ENCODE measurements at places on chromosomes 13 and 19. TPM values are rescaled to one million over a fixed set of nuclear protein-coding genes. Genes with fewer than 3 reads are reported as not detected.

GRCh38 chr13:88729605-88730004 lies 1058.4 kb downstream of the SLITRK5 start:
- no peak for DNase-seq

- no peak for DNase-seq
Observed at GRCh38 chr13:79621449-79621848, 140.5 kb downstream of the NDFIP2 start.

- DNase-seq, result no peak
Observed at GRCh38 chr13:98446234-98446621, 130.7 kb downstream of the STK24 start.

DNA sequence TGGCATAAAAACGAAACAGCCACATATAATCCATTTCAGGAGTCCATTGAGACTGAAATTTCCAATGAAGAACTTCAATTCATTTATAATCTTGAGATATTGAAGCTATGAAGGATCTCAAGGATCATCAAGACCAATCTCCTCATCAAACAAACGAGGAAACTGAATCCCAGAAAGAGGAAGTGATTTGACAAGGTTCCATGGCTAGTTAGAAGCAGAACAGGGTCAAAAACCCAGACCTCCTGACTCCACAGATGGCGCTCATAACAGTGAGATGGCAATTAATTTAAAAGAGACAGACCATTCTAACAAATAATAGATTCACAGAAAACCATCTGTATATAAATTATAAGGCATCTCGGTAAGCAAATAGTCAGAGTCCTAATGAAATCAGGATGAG lies 229.7 kb downstream of the KCTD12 start:
- DNase-seq, result no peak

- DNase-seq, result no peak
Observed at GRCh38 chr19:6800991-6801484, 28.5 kb downstream of the VAV1 start.

- DNase-seq, result no peak
Observed at GRCh38 chr13:113654591-113655345, 3.2 kb downstream of the ATP4B start.

Gene ZNF284
- 1.8 TPM for total RNA-seq

Gene TEX29
- 0.57 TPM for total RNA-seq

Gene GPR12
- total RNA-seq, result 0.06 TPM

GRCh38 chr13:108349269-108349668 lies 79.8 kb downstream of the TNFSF13B start:
- no peak for DNase-seq

Gene ONECUT3
- not detected for total RNA-seq

Gene RFC3
- 3.2 TPM for total RNA-seq

Gene RYR1
- 0.30 TPM for total RNA-seq

GRCh38 chr13:112877539-112877938 lies 91.5 kb upstream of the MCF2L start:
- DNase-seq, result no peak

GRCh38 chr13:74966814-74967424 lies 515.0 kb downstream of the TBC1D4 start:
- DNase-seq, result no peak

DNA sequence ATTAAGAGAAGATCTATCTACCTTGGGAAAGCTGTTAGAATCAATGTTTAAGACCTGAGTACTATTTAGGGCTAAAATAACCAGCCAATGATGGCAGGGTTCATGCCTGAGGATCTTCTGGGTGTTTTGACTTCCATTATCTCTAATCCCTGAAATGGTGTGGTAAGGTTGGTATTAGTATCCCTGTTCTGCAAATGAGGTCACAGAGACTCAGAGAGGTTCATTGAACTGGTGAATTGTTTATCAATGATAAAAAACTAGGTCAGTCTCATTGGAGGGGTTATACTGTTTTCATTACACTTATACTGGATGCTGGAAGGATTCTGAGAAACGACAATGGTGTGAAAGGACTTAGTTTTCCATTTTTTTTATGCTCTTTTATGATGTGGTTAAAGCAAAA lies 264.8 kb downstream of the KLF5 start:
- DNase-seq, result no peak

Gene F10
- total RNA-seq, result 3.1 TPM

Gene COL4A2
- 131 TPM for total RNA-seq

Gene DBP
- 10.8 TPM for total RNA-seq

Gene SMARCA4
- 35.2 TPM for total RNA-seq

Gene URAD
- total RNA-seq, result not detected

Gene ZGLP1
- total RNA-seq, result 1.1 TPM

DNA sequence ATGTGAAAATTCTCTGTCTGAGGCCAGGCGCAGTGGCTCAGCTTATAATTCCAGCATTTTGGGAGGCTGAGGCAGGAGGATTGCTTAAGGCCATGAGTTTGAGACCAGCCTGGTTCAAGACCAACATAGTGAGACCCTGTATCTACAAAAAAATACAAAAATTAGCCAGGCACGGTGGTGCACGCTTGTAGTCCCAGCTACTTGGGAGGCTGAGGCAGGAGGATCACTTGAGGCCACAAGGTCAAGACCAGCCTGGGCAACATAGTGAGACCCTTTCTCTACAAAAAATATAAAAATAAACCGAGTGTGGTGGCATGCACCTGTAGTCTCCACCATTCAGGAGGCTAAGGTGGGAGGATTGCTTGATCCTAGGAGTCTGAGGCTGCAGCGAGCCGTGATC lies 2.2 kb upstream of the FCGBP start:
- DNase-seq, result no peak

DNA sequence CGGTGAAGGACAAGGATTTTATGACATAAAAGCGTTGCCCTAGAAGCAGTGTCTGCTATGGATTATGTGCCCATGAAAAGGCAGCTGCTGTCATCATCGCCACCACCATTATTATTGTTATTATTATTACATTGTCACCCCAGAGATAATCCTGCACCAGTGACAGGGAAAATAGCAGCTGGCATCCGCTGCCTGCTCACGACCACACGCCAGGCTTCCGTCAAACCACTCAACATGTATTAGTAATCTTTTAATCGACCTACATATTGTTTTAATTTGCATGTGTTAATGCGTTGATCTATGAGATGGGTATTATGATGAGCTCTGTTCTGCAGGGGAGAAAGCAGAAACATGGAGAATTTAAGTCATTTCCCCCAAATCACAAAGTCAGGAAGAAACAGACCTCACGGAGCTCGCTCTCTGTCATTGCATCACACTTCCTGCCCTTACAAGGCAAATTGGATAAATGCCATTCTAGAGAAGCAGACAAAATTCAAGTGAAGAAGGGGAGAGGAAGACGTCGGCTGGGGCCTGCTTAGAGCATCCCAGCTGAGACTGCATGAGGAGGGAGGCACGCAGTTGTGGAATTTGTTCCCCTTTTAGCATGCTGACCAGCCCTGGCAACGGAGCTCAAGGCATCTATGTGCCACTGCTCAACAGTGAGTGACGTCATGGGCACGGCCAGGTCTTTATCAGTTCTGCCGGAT lies at the start of gene FFAR3:
FFAR3 (plus strand) TSS at position 594 of the 707 bp plus-strand sequence. CDS start 431 bp downstream, outside the sequence.
- peak; percentile 29 for DNase-seq

Gene TNFSF13B
- 2.1 TPM for total RNA-seq

- no peak for DNase-seq
Observed at GRCh38 chr13:85286081-85286480, 513.1 kb downstream of the SLITRK6 start.

- DNase-seq, result no peak
Observed at GRCh38 chr13:78884571-78884970, 225.6 kb upstream of the OBI1 start.

DNA sequence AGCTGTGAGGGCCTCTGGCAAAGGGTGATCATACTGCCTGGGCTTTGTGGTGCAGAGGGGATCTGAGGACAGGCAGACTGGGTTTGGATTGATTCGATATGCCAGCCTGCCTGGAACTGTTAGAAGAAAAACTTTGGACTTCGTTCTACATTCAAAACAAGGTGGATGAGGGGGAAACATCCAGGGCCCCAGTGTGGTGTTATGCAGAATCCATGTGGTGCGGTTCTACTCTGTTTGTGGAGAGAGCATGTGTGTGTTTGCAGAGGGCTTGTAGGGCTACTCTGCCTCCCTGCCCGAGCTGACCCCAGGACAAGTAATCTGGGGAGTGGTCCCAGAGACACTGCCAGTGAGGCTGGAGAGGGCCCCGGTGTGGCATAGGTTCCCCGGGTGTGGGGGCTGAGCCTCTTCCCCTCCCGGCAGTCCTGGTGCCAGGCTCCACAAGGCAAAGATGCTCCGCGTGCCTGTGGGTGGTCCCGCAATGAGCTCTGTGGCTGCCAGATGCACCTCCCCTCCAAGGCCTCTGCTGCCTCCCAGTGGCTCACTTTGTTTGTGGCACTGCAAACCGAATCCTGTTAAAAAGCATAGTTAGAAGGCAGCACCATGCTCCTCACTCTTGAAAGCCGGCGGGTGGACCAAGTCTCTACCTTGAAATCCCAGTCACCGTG lies 22.3 kb upstream of the TFDP1 start:
- DNase-seq, result peak; percentile 63

- peak; percentile 98 for DNase-seq
Observed at GRCh38 chr19:36687214-36688056, at the start of gene ZNF567. Gene ZNF567 (plus strand): TSS chr19:36687612. CDS start chr19:36694868, 7,256 bp downstream.

- no peak for DNase-seq
Observed at GRCh38 chr13:40981949-40982348, 37.2 kb downstream of the ELF1 start.

GRCh38 chr13:49060678-49061387 lies 85.1 kb downstream of the FNDC3A start:
- no peak for DNase-seq

GRCh38 chr13:88701551-88701950 lies 1030.4 kb downstream of the SLITRK5 start:
- DNase-seq, result no peak

DNA sequence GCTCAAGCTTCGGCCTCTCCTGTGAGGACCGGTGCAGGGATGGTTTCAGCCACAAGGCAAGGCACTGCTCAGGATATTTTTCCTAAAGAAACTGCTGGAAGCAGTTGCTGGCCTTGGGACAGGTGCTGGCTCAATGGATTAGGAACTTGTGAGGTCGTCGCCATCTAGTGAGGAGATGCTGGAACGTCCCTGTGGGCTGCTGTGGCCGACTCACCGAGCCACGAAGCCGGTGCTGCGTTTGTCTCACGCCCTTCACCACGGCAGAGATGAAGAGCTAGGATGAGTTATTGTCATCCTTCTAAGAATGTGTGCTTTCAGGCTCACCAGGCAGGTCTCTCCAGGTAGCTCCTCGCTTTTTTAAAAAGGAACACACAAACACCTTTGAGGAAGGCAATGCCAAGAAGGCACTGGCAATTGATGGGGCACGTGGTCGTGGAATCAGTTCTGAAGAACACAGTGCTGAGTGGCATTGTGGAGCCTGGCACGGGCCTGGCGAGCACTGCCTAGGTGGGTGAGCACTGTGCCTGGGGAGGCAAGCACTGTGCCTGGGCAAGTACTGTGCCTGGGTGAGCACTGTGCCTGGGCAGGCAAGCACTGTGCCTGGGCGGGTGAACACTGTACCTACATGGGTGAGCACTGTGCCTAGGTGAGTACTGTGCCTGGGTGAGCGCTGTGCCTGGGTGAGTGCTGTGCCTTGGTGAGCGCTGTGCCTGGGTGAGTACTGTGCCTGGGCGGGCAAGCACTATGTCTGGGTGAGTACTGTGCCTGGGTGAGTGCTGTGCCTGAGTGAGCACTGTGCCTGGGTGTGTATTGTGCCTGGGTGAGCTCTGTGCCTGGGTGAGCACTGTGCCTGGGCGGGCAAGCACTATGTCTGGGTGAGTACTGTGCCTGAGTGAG lies 140.4 kb downstream of the TEX29 start:
- no peak for DNase-seq

DNA sequence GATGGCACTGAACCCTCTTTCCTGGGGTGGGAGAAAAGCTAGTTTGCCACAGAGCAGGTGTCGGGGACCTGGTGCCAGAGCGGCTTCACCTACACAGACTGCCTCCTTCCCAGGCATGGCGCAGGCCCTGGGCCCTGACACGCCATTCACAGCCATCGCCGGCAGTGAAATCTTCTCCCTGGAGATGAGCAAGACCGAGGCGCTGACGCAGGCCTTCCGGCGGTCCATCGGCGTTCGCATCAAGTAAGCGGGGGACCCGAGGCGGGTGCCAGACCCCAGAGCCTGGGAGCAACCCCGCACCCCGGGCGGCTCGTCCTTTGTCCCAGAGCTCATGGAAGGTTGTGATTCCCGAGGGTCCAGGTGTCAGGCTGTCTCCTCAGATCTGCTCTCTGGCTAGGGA lies 10.0 kb downstream of the LHB start:
- DNase-seq, result no peak

Gene ABHD17A
- 58.4 TPM for total RNA-seq

DNA sequence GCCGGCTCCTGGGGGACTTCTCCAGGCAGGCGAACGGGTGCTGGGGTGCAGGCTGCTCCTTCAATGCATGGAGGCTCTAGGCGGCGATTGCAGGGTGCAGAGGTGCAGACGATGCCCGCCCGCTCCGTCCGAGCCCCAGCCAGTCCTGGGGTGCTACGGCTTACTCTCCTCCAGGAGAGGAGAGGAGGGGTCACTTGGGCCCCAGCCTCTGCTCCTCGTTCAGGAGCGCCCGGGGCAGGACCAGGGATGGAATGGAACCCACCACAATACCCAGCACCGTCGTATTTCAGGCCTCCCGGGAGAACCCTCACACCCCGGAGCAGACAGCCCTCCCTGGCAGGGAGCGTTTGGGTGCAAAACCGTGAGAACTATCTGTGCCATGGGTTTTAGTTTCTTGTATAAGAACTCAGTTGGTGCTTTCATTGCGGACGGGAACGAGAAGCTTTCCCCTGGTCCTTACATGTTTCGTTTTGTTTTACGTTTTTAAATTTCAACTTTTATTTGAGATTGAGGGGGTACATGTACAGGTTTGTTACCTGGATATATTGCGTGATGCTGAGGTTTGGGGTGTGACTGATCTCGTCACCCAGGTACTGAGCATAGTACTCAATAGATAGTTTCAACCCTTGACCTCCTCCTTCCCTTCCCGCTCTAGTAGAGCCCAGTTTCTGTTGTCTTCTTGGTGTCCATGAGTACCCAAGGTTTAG lies 46.8 kb downstream of the ARHGEF18 start:
- DNase-seq, result no peak

GRCh38 chr19:18419195-18419698 lies at the start of gene SSBP4:
Gene SSBP4 (plus strand): TSS chr19:18419398. CDS start chr19:18419649, 251 bp downstream.
- DNase-seq, result peak; percentile 69

DNA sequence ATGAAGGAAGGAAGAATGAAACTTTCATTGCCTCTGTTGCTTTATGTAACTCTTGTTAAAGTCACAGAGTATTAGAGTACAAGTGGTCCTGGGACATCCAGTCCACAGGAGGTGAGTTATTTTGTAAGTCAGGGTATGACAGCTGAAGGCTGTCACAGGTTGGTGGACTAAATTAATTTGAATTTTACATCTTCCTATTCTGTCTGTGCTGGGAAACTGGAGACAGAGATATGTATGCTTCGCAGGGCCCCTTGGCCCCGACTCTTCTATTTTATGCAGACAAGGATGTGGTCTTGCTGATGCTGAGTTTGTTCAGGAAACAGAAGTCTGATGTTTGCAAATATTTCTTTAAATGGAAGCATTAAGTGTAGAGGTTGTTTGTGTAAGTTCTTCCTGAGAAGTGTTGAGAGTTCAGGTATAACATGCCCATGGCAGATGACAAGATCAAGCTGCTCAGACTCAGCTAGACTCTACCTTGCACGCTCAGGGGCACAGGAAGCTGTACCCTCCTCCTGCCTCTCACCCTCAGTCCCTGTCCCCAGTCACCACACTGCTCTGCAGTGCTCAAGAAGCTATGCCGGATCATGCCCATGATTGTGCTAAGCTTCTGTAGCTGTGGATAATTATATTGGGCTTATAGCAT lies 23.4 kb downstream of the RASL11A start:
- DNase-seq, result no peak

GRCh38 chr19:11421371-11422098 lies 2.4 kb upstream of the RGL3 start:
- DNase-seq, result peak; percentile 38

GRCh38 chr13:23716401-23716800 lies 146.2 kb downstream of the TNFRSF19 start:
- no peak for DNase-seq
